ENCODE measurements at places on chromosomes 5 and 9. TPM values are rescaled to one million over a fixed set of nuclear protein-coding genes. Genes with fewer than 3 reads are reported as not detected.
A peak's percentile ranks its signal among the peaks of the same experiment; 100 is the strongest.

The PCDHB2 gene
- 2.3 TPM for total RNA-seq

The MEGF10 gene
- 0.47 TPM for total RNA-seq

- DNase-seq = no peak
Measured at GRCh38 chr5:175517824-175518450, 39.6 kb downstream of the SFXN1 start.

GRCh38 chr5:180606215-180606785 is 15.0 kb upstream of the SCGB3A1 start:
- no peak for DNase-seq

DNA sequence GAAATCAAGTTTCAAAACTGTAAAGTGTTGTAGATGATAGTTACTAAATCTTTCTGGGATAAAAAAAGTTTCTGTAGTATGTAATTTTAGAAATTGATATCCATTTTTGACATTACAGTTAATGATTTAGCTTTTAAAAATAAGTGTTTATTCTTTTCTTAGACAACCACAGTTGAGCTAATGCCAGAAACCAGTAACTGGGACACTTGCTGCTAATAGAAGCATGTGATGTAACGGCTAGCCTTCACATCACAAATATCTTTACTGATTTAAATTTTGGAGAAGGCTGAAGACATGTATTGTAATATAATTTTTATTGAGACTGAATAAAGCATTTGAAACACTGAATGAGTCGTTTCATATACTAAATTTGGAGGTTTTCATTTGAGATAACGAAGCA is 18.8 kb downstream of the CSNK1G3 start:
- no peak for DNase-seq

GRCh38 chr5:42507451-42508097 is 84.3 kb downstream of the GHR start:
- DNase-seq = no peak

- DNase-seq = no peak
Measured at GRCh38 chr9:93129691-93130500, 4.2 kb downstream of the NINJ1 start.

- no peak for DNase-seq
Measured at GRCh38 chr5:168989731-168990505, 311.0 kb downstream of the SLIT3 start.

GRCh38 chr9:95037789-95038521 is 279.6 kb downstream of the FANCC start:
- DNase-seq = no peak

DNA sequence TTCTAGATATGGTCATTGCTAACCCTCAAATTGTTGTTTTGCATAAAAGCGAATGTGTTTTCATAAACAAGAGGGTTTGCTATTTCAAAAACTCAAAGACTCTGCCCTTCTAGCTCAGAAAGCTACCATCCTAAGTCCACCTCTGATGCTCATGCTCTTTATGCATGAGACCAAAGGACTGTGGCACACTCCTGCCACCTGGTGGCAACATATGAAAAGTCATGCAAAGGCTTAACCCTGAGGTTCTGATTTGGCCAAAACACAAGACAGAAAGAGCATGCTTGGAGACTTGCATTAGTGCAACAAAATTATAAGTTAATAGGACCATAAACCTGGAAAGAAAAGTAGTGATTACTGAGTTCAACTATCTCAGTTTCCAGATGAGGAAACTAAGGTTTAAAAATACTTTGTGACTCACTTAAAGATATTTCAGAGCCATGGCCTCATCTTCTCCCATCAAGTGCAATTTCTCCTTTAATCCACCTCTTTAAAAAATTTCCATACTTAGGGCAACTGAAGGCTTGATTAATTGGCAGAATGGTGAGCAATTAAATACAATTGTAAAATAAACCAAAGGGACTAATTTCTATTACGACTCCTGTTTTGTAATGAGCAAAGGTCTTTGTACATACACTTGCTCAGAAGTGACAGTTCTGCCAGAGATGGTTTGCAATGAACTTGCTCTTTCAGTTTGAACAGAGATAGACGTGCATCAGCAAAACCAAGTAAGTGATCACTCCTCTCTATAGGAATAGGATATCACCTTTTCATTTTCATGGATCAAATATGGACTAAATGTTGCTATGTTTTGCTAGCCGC is 110.7 kb upstream of the RAD23B start:
- peak; percentile 44 for DNase-seq

Measured in omental fat pad (tissue), 4 donors.